ENCODE measurements at places on chromosomes 12 and 14.

- DNase-seq: no peak
Observed at GRCh38 chr12:77924703-77925102, 94.0 kb downstream of the NAV3 start.

DNA sequence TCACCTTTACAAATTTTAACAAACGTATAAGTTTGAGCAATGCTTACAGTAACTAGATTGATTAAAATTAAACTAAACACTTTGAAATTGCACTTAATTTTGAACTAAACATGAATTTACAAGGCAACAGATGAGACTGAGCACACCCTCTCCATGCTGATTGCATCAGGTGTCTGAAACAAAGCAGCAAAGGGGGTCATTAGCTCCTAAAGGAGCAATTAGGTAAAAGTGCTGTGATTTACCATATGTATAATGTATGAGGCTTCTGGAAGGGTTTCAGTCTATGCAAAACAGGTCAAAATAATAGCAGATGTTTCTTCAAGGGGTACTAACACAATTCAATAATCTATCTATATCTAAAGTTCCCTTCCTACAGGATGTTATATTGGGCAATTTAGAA is 98.8 kb upstream of the LMNTD1 start:
- DNase-seq: no peak

DNA sequence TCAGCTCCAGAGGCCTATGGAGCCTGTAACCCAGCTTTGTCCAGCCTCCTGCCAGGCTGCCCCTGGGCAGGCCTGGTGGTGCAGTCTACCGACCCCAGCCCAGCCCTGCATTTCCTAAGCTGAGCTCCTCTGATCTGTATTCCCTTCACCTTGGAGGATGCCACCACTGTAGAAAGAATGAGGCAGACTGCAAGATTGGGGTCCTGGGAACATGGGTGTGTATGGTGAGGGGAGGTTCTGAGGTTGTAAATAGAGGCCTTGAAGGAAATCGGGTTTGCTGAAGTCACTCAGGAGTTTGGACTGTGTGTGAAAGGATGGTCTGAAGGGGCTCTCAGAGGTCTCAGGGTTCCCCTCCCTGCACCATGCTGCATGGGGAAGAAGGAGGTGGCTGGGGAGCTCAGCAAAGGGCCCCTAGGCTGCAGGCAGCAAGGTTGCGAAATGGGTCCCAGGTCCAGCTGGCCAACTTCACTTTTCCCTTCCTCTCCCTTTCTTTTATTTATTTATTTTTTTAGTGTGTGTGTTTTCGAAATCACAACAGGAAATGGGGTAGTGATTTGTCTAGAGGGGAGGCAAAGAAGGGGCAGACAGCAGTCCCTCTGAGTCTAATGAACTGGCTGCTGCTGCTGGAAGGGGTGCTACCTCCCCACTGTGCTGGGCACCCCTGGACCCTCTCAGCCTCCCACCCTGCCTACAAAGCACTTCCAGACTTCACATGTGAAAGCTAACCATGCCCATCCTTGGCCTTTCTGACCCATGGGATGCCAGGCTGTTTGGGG is 1.2 kb upstream of the LRP1-AS start:
- DNase-seq: no peak

DNA sequence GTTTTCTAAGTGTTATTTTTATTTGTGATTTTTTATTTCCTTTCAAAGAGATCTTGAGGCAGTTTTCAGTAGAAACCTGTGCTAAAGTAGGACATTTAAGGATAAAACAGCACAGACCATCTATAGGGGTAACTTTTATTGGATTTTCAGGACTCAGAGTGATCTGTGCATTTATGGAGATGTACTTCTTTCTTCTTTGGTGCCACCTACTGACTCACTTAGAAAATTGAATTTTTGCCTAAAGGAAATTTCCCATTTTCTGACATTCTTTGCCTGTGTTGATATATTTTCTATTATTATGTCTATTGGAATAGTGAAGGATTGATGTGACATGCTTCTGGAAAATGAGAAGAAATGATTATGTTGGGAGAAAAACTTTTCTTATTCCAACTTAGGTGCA is 113.0 kb downstream of the UNC79 start:
- DNase-seq: no peak

- DNase-seq: peak; percentile 18
Observed at GRCh38 chr12:24948420-24948756, 513 bp downstream of the BCAT1 start.

All from CD4-positive, alpha-beta T cell treated with Interleukin-17A for 1 hour (primary cell).